ENCODE measurements at places on chromosomes 12 and 14. TPM values are rescaled to one million over a fixed set of nuclear protein-coding genes. Genes with fewer than 3 reads are reported as not detected.
A peak's percentile ranks its signal among the peaks of the same experiment; 100 is the strongest.

GRCh38 chr12:131002216-131002631 lies 48.5 kb downstream of the ADGRD1 start:
- no peak for DNase-seq

DNA sequence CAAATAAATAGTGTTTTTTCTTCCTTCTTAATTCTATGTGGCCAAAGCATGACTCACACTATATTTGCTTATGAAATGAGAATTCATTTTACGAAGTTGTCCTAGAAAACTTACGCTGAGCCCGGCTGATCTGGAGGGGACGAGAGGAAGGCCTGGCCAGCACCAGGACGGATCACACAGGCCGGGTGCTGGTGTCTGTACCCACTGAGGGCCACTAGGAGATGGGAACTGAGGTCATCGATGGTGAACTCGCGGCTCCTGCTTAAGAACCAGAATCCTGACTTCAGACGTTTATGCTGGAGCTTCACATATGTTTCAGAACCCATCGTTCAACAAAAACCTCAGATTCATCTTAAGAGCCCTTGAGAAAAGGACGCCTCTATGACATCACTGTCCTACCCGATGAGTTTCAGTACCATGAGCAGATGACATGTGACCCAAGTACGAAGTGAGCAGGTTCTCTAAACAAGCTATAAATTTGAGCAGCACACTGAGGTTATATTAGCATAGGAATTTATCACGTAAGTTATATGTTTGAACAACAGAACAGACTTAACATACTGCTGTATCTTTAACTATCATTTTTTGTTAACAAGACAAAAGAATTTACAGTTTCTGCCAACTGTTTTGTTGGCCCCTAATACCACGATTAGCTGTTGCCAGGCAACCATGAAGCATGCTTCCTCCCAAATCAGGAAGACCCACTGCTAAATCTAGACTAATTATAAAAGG lies 111.9 kb downstream of the FOXN3 start:
- DNase-seq = peak; percentile 72

DNA sequence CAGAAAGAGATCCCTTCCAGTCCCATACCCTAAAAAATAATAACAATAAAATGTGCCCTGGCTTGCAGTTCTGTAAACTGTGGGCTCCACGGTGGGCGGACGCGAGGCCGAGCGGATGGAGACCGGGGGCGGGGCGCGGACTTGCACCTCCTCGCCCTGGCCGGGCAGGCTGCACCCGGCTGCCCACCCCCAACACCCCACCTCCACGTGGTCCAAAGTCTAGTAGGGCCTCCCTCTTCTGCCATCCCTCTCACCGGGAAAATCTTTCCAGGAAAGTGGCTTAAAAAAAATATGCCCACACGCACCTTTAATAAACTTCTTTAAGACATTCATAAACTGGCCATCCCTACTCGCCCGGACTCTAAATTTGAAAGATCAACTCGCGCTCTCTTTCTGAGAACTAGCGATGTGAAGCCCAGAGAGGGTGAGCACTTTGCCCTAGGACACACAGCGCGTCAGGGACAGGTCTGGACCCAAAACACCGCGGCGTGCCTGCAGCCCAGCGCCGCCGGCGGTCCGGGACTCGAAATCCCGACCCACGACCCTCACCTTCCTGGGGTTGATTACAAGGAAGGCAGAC lies 1.9 kb upstream of the BCL11B start:
- no peak for DNase-seq

DNA sequence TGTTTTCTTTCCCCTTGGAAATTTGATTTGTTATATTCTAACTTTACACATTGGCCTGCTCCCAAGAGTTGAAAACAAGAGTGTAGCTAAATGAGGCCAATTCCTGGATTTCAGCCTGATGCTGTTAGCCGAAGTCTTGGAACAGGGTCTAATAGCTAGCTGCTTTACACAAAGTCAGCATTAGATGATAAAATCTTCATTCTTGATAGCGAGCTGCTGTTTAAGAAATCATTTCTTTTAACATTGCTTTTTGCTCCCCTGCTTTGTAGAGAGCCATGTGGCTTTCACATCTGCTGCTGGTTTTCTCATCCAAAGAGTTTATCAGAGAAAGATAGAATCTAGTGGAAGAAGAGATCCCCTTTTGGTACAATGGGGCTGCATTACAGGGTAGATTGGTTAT lies 22.3 kb downstream of the FBXW8 start:
- DNase-seq = peak; percentile 83

DNA sequence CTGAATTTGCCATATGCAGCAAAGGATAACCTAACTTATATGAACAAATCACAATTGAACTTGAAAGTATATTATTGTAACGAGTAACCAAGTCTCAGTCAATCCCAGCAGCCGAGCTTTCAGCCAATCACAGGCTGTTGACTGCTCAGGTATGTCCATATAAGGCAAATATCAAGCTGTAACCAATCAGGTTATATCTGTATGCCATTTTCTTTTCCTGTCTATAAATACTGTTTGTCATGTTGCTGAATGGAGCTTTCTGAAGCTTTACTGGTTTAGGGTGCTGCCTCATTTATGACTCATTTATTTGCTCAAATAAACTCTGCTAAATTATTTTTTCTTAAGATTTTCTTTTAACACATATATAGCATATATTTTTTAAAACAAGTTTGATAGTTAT lies 1059.5 kb downstream of the GALC start:
- no peak for DNase-seq

HOXC13 gene
- not detected for total RNA-seq
